ENCODE measurements at places on chromosomes 6 and 20.
A peak's percentile ranks its signal among the peaks of the same experiment; 100 is the strongest.

GRCh38 chr6:44567406-44567805 is 179.9 kb downstream of the CDC5L start:
- DNase-seq: no peak
- peaks cover 3% of the 10 kb centered on the region for H3K4me1 ChIP-seq
- H3K36me3 ChIP-seq: no peaks in the 10 kb centered on the region
- H3K27ac ChIP-seq: no peak overlapping the region
- H3K27me3 ChIP-seq: peaks cover 3% of the 10 kb centered on the region

- peaks cover 41% of the 10 kb centered on the region for H3K4me1 ChIP-seq
- no peak for DNase-seq
- H3K36me3 ChIP-seq: no peaks in the 10 kb centered on the region
- peak overlapping the region; percentile 77 for H3K4me3 ChIP-seq
Measured at GRCh38 chr20:64083378-64083803, 807 bp downstream of the LKAAEAR1 start.

GRCh38 chr6:15272562-15272961 is 26.7 kb downstream of the JARID2 start:
- H3K36me3 ChIP-seq: peaks cover 8% of the 10 kb centered on the region
- peak overlapping the region; percentile 4 for H3K27ac ChIP-seq
- H3K4me3 ChIP-seq: no peak overlapping the region
- peaks cover 36% of the 10 kb centered on the region for H3K4me1 ChIP-seq
- no peaks in the 10 kb centered on the region for H3K27me3 ChIP-seq
- no peak for DNase-seq

DNA sequence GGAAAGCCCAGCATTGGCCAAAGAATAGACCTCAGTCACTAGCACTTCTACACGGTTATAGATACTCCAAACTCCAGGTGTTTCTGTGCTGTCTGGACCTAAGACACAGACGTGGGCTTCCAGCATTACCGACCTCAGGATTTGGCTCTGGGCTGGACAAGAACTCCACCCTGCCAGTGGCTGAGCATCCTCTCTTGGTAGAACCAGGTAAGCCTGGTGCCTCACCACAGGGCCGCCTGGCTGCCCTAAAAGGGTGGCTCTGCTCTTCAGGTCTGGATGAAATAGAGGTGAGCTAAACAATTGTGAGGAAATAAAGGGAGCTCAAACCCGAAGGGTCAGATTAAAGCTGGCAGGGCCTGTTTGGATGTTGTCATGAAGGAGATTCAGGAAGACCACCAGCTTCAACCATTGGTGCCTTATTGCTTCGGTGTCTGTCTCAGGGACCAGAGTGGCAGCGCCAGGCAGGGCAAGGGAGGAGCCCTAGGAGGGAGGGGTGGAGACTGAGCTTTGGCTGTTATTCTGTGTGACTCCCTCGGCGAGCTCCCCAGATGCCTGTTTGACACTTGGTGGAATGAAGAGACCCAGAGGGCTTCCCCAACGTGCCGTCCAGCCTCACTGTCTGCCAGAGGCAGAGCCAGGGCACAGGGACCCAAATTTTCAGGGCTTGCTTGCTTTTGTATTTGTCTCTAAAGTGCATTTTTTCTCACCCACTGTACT is 8.6 kb downstream of the SYNDIG1 start:
- no peak overlapping the region for H3K4me3 ChIP-seq
- no peak overlapping the region for H3K27ac ChIP-seq
- no peaks in the 10 kb centered on the region for H3K36me3 ChIP-seq
- DNase-seq: no peak
- no peaks in the 10 kb centered on the region for H3K4me1 ChIP-seq
- peaks cover 13% of the 10 kb centered on the region for H3K27me3 ChIP-seq

DNA sequence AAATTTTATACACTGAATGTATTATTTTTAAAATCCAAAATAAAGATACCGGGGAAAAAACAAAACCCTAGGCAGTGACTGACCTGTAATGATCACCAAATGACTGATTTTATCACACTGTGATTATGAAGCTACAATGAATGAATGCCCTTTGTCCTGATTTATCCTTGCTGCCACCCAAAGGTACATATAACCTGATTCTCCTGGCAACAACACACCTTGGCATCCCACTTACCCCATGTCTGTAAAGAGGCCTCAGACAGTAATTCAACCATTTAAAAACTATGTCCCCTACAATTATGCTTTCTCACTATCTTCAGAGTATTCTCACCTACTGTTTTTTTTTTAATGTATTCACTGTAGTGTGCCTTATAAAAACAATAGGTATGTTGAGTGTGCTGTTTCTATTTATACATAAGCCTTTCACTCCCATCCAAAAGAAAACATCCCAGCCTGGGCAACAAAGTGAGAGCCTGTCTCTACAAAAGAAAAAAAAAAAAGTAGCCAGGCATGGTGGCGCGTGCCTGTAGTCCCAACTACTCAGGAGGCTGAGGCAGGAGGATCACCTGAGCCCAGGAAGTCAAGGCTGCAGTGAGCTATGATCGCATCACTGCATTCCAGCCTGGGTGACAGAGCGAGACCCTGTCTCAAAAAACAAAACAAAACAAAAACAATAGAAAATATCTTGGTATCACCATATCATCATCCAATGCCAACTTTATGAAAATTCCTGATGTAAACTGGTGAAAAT is 21.7 kb downstream of the B4GALT5 start:
- H3K36me3 ChIP-seq: no peaks in the 10 kb centered on the region
- no peak for DNase-seq
- no peak overlapping the region for H3K4me3 ChIP-seq
- H3K27me3 ChIP-seq: no peaks in the 10 kb centered on the region

DNA sequence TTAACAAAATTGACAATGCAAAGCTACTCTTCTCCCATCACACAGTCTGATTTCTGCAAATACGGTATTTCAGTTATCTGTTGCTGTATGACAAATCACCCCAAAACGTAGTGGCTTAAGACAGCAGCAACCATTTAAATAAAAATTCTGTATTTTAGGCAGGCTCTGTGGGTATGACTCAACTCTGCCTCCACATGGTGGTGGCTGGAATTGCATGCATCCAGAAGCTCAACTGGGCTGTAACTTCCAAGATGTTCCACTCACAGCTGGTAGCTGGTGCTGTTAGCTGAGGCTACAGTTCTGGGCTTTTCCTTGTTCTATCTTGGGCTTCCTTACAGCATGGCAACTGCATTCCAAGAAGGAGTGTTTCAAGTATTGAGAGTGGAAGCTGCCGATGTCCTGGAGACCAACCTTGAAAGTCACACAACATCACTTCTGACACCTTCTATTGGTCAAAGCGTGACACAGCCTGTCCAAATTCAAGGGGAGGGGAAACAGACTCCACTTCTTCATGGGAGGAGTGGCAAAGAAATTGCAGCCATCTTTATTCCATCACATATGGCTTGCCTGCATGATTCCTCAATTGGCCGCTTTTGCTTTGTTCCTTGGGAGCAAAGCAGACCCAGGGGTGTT is 39.7 kb upstream of the TULP1 start:
- peak; percentile 45 for DNase-seq
- no peak overlapping the region for H3K27ac ChIP-seq
- peaks cover 4% of the 10 kb centered on the region for H3K4me1 ChIP-seq
- H3K4me3 ChIP-seq: no peak overlapping the region
- peaks cover 9% of the 10 kb centered on the region for H3K36me3 ChIP-seq
- peaks cover 2% of the 10 kb centered on the region for H3K27me3 ChIP-seq

DNA sequence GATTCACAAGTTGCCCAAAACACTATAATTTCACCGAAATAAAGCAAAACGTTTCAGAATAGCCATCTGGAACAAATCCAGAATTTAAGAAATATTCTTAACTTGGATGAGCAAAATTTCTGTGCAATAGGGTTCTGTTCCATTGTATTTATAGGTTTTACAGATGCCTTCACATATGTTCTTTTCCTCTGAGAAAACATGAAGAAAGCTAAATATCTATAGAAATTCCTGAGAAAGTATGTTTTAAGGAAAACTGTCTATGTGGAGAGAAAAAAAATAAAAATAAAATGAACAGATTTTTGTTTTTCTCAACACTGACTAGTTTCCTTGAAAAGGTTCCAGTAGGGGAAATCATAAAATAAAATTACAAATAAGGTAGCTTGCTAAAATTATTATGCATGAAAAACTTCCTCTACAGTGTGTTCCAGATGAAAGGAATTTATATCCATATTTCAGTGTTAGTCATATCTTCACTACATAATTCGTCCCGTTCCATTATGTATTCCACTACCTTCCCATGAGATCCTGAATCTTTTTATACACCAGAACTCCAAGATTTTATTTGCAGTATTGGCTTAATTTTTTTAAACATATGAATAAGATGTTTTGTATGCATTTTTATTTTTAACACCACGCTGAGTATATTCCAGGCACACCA is 42.4 kb upstream of the TMX4 start:
- DNase-seq: no peak
- no peaks in the 10 kb centered on the region for H3K4me1 ChIP-seq
- H3K27me3 ChIP-seq: peaks cover 9% of the 10 kb centered on the region
- no peak overlapping the region for H3K27ac ChIP-seq

GRCh38 chr6:159833556-159833955 is 33.5 kb downstream of the PNLDC1 start:
- peaks cover 47% of the 10 kb centered on the region for H3K4me1 ChIP-seq
- H3K27ac ChIP-seq: no peak overlapping the region
- H3K36me3 ChIP-seq: no peaks in the 10 kb centered on the region

DNA sequence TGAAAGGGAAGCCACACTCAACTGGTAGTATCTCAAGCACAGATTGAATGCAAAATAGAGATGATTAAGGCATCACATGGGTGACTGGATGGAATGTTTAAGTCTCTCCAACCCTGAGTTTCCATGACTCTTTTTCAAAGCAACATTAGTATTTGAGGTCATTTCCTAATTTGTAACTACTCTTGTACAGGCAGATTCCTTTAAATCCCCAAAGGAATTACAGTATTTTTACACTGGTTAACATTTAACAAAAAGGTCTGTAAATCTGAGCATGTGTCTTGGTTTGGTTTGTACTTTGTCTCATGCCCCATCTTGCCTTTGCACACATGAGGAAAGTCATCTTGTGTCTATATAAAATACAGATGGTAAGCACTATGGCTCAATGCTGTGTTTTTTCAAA is 15.1 kb downstream of the RMND1 start:
- H3K4me3 ChIP-seq: no peak overlapping the region
- no peak for DNase-seq
- H3K4me1 ChIP-seq: peaks cover 20% of the 10 kb centered on the region
- no peaks in the 10 kb centered on the region for H3K36me3 ChIP-seq
- no peak overlapping the region for H3K27ac ChIP-seq
- no peaks in the 10 kb centered on the region for H3K27me3 ChIP-seq

DNA sequence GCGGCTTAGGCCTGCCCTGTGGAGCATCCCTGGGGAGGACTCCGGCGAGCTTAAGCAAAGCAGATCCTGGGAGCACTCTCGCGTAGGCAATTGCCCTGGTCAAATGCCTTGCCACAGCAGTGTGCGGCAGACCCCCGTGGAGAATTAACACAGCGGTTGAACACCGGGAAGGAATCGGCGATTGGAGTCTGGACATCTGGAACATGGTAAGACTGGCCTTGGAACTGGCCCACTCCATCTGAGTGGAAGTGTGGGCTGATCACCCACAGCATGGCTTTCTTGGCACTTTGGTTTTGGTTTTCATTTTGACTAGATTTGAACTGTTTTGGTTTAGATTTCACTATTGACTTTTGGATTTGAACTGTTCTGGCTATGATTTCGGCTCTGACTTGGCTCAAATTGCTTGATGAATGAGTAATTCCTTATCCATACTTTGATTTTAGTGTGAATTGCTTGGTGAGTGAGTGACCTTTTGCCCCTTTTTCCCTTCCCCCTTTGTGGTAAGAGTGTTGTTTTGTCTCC is 300.7 kb downstream of the RNGTT start:
- no peak overlapping the region for H3K27ac ChIP-seq
- no peaks in the 10 kb centered on the region for H3K4me1 ChIP-seq
- peaks cover 52% of the 10 kb centered on the region for H3K36me3 ChIP-seq
- no peak overlapping the region for H3K4me3 ChIP-seq
- DNase-seq: no peak

GRCh38 chr6:69706724-69707123 is 90.1 kb downstream of the LMBRD1 start:
- H3K27me3 ChIP-seq: no peaks in the 10 kb centered on the region
- H3K27ac ChIP-seq: no peak overlapping the region
- peaks cover 10% of the 10 kb centered on the region for H3K4me1 ChIP-seq
- peaks cover 56% of the 10 kb centered on the region for H3K36me3 ChIP-seq

DNA sequence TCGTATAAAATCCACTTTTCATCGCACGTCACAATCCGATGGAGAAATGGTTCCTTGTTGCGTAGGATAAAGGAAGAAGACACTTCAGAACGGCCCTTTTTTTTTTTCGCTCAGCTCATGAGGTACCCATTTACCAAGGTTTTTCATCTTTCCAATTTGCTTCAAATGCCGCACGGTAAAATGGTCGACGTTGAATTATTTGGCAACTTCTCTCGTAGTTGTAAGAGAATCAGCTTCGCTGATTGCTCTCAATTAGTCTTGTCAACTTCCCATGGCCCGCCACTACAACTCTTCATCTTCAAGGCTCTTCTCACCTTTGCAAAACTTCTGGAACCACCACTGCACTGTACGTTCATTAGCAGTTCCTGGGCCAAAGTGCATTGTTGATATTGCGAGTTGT is 28.8 kb downstream of the POM121L2 start:
- peaks cover 68% of the 10 kb centered on the region for H3K27me3 ChIP-seq
- H3K4me1 ChIP-seq: peaks cover 6% of the 10 kb centered on the region
- no peak overlapping the region for H3K27ac ChIP-seq
- no peak for DNase-seq
- no peak overlapping the region for H3K4me3 ChIP-seq

GRCh38 chr6:149854532-149854931 is 9.6 kb downstream of the LRP11 start:
- no peak overlapping the region for H3K27ac ChIP-seq
- peaks cover 9% of the 10 kb centered on the region for H3K27me3 ChIP-seq
- no peaks in the 10 kb centered on the region for H3K36me3 ChIP-seq
- DNase-seq: no peak
- H3K4me1 ChIP-seq: peaks cover 8% of the 10 kb centered on the region

DNA sequence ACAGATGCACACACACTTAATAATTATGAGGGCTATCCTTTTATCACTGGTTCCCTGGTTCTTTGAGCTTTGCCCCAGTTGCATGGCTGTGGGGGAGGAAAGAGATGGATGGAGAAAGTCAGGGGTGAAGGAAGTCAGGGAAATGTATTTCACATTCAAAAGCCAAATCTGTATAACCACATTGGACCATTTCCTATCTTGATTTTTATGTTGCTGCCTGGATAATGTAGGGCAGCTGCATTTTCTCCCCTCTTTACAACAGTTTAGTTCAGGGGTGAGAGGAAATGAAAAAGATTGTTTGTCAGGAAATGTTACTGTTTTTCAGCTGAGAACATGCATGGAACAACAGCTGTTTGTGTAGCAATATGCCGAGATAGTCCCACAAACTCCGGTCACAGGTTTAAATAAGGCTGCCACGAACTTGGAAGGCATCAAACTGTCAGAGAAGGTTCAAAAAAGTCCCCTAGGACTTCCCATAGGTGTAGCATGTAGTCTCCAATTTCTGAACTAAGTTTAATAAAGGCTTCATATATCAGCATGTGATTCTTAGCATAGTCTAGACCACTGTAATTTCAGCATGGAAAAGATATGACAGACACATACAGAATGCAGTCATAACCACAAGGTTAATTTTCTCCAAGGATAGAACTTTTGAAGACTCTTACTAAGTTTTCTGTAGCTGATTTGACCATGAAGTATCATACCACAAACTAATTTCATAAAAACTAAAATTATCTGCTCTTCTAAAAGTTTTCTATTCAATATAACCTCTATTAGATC is 82.1 kb upstream of the COL21A1 start:
- no peak overlapping the region for H3K4me3 ChIP-seq
- H3K27me3 ChIP-seq: no peaks in the 10 kb centered on the region
- H3K27ac ChIP-seq: no peak overlapping the region
- H3K4me1 ChIP-seq: no peaks in the 10 kb centered on the region

- H3K27me3 ChIP-seq: no peaks in the 10 kb centered on the region
- peak; percentile 89 for DNase-seq
- peaks cover 94% of the 10 kb centered on the region for H3K4me1 ChIP-seq
- peak overlapping the region; percentile 92 for H3K4me3 ChIP-seq
- H3K27ac ChIP-seq: peak overlapping the region; percentile 100
- no peaks in the 10 kb centered on the region for H3K36me3 ChIP-seq
Measured at GRCh38 chr6:53335224-53335994, 13.3 kb downstream of the ELOVL5 start.
